Left ventricle myocardium inferior (tissue), 1 donor: ENCODE measurements at places on chromosomes 13 and 19.

DNA sequence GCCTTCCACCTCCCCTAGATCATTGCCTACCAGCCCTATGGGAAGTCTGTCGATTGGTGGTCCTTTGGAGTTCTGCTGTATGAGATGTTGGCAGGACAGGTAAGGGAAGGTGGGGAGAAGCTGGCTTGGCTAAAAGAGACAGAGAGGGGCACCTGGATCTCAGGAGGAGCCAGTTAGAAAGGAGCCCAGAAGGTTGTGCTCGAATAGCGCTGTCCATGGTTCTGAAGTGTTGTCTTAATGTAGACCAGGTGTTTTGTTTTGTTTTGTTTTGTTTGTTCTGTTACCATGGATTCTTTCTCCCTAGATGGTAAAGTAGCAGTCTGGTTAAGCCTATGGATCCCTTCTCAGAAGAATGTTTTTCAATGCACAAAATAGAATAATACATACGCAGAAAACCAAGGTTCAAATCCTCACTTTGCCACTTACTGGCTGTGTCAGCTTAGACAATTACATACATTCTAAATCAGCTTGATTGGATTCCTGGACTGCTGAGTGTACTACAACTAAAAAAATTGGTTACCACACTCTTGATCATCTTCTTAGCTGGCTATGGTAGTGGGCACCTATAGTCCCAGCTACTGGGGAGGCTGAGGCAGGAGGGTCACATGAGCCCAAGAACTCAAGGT lies 5.9 kb upstream of the CACNG7 start:
- no peak for DNase-seq

GRCh38 chr19:51211833-51212232 lies 13.0 kb upstream of the CD33 start:
- no peak for DNase-seq

- no peak for DNase-seq
Measured at GRCh38 chr13:66033924-66034323, 1196.2 kb downstream of the PCDH9 start.

DNA sequence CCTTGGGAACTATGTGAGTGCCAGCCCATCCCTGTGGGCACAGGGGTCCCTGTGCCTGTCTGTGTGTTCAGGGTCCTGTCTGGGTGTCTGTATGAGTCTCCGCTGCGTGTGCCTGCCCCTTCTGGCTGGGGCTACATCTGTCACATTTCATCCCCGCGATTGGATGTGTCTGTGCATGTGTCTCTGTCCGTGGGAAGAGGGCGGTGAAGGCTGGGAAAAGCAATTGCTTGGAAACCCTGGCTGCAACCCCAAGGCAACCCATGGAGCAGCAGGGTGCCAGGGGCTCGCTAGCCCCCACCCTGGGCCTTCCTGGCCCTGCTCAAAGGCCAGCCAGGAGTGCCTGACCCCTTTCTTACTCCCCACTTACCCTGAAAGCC lies 1.4 kb downstream of the MAG start:
- no peak for DNase-seq
